Stimulated activated CD4-positive, alpha-beta T cell treated with anti-CD3 and anti-CD28 coated beads, Interleukin-4, amount 100 ng/mL, for 4 hours (primary cell): ENCODE measurements at places on chromosomes 3 and 15.

GRCh38 chr3:55704521-55704920 is 217.4 kb upstream of the WNT5A start:
- DNase-seq: no peak

GRCh38 chr15:51706926-51707608 is 25.8 kb downstream of the SCG3 start:
- no peak for DNase-seq

GRCh38 chr15:72813345-72814004 is 29.9 kb upstream of the ADPGK start:
- DNase-seq: no peak

GRCh38 chr15:63922261-63922904 is 88.6 kb upstream of the HERC1 start:
- no peak for DNase-seq

DNA sequence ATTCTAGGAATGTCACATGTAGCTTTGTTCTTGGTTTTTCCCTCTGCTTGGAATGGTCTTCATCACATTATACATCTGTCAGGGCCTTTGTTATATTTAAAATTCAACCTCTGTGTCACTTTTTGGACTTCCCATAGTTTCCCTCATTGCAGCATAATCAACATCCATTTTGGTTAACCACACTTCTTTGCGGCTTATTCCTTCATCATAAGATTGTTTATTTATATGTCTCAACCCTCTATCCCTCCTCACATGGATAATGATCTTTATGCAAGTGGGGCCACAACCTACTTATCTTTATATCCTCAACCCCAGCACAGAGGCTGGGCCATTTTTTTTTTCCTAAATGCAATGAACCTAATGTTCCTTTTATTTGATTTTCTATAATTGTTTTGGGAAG is 260.0 kb upstream of the THBS1 start:
- DNase-seq: no peak

DNA sequence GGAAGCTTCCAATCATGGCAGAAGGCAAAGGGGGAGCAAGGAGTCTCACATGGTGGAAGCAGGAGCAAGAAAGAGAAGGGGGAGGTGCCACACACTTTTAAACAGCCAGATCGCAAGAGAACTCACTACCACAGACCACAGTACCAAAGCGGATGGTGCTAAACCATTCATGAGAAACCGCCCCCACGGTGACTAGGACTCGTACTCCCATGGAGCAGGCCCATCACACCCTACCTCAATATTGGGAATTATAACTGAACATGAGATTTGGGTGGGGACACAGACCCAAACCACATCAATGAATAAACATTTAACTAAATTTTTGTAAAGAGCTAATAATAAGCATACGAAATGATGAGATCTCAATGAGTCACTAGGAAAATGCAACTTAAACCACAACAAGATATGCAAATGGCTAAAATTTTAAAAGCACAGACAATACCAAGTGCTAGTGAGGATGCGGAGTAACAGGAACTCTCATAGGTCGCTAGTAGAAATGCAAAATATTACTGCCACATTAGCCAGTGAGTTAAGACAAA is 10.0 kb downstream of the MRPS25 start:
- peak; percentile 46 for DNase-seq

DNA sequence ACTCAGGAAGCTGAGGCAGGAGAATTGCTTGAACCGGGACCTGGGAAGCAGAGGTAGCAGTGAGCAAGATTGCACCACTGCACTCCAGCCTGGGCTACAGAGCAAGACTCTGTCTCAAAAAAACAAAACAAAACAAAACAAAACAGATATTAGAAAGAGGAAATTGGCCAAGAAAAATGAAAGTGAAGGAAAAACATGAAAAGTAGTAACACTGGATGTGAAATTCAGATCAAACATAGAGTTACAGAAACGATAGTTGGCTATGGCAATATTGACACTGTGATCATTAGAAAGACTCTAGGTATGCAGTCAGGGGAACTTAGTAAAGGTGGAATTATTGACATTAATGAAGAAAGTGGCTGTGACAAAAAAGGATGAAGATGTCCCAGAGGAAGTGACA is 13.2 kb upstream of the TIPARP start:
- no peak for DNase-seq

DNA sequence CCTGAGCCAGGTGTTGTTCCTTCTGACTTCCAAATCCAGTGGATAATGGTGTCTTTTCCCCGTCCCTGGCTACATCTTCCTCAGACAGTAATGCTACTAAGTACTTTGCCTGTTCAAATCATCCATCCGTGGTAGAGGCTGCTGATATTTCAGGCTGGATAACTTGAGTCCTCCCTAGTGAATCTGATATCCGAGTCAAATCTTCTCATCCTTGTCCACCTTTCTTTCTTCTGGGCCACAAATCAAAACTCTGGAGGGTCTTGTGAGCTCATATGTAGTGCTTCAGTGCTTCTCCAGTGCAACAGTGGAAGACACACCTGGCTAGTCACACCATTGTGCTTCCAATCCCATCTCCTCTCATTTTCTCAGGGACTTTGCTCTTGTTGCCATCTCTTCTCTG is 11.2 kb downstream of the SH3GL3 start:
- no peak for DNase-seq

- no peak for DNase-seq
Measured at GRCh38 chr15:95880630-95881029, 449.9 kb upstream of the NR2F2 start.

- no peak for DNase-seq
Measured at GRCh38 chr3:40971191-40972168, 227.8 kb upstream of the CTNNB1 start.

DNA sequence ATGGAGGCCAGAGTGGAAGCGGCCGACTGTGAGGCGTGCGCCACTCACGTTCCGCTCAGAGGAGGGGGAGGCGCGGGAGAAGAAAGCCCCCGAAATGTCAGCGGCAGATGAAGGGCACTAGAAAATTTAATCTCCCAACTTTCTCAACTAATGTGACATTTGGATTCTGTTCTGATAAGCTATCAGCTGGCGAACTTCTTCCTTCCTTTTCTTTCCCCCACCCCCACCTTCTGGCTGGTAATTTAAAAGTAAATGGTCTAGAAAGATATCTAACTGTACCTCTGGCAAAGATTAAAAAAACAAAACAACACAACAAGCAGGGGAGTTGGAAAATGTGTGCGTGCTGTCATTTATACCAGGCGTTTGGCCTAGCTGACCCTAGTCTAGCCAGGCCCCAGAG is 26.4 kb upstream of the TMEM115 start:
- DNase-seq: no peak

- no peak for DNase-seq
Measured at GRCh38 chr3:43521941-43522340, 99.9 kb downstream of the ANO10 start.

DNA sequence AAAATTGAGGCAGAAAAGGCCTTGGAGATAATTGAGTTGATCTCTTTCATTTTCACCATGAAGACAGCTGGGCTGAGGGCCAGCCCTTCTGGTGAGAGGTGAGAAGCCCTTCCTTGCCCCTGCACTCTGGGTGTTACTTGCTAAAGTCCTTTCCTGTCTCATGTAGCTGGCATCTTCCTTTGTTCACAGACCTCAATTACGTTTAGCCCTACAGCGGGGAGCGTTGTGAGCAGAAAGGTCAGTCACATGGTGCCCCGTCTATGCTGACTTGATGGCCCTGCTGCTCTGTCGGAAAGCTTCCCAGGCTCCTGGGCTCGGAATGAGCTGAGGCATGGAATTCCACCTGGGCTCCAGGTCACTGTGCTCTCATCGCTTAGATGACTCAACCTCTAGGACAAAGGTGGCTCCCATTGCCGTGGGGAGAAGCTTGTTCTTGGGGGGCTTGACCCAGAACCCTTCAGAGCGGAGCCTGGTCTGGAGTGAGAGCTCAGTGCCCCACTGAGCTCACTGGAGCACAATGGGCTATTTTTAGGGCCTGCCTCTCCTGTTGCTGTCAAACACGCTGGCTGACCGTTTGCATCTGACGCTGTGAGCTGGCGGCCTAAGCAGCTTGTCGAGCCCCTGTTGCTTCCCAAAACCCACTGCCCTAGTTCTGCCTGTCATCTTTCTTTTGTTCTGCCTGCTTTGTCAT is 47.0 kb downstream of the RPLP1 start:
- DNase-seq: no peak

- no peak for DNase-seq
Measured at GRCh38 chr3:49476563-49476962, 6.5 kb downstream of the DAG1 start.
